ENCODE measurements at places on chromosomes 6 and 20. TPM values are rescaled to one million over a fixed set of nuclear protein-coding genes. Genes with fewer than 3 reads are reported as not detected.

SIRPD gene
- total RNA-seq: not detected

PEX7 gene
- 11.7 TPM for total RNA-seq

GRCh38 chr6:170374571-170375444 is 68.2 kb downstream of the FAM120B start:
- no peak for DNase-seq

TPBG gene
- 2.8 TPM for total RNA-seq

OXT gene
- 0.54 TPM for total RNA-seq

GRCh38 chr6:53979468-53980067 is 131.7 kb upstream of the MLIP start:
- DNase-seq: no peak

PLN gene
- 2,685 TPM for total RNA-seq

EFCAB8 gene
- total RNA-seq: 0.43 TPM

DNA sequence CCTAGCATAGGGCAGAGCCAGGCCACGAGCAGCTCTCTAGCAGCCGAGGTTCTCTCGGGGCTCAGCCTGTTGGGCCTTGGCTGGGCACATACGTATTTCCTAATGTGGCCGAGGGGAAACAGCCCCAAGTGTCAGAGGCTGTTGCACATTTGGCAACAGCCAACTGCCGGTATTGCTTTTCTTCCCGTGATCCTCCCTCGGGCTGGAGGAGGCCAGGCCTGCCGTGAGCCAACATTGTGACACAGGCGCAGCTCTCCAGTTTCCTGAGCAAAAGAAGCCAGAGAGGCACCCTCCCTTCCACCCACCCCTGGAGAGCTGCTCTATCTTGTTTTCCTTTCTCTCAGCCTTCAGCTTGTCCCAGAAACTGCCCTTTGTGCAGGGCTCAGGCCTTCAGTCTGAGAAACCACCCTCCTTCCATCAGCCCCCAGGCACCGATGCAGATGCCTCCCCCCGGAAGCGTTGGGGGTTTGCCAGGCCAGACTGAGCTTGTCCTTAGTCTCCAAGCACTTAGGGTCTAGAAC is 5.1 kb upstream of the BPI start:
- DNase-seq: peak; percentile 90

DNA sequence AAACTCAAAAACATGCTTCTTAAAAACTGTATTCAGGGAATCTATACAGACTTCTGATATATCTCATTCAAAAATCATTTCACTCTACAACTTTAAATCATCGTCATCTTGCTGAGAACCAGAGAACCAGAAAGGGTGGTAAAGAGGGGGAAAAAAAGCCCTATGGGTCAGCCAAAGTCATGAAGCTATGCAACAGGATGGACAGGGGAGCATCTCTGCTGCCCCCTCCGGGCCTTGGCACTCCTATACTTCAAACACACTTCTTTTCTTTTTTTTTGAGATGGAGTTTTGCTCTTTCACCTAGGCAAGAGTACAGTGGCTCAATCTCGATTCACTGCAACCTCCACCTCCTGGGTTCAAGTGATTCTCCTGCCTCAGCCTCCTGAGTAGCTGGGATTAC is 73.5 kb upstream of the NFATC2 start:
- no peak for DNase-seq

SLC44A4 gene
- not detected for total RNA-seq

TNFRSF6B gene
- 1.0 TPM for total RNA-seq

DNA sequence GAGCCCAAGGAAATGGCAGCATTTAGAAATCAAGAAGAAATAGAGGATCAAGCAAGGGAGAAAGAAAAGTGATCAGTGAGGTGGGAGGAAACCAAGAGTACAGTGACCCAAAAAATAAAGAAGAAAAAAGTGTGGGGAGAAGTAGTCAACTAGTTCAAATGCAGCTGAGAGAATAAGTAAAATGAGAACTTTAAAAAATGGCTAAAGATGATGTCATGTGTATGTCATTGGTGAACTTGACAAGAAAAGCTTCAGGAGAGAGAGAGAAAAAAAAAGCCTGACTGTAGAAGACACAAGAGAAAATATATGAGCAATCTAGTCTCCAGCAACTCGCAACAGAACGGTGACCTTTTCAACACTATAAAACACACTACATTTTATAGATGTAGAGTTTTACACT is 6.3 kb downstream of the GPR6 start:
- DNase-seq: no peak

DNA sequence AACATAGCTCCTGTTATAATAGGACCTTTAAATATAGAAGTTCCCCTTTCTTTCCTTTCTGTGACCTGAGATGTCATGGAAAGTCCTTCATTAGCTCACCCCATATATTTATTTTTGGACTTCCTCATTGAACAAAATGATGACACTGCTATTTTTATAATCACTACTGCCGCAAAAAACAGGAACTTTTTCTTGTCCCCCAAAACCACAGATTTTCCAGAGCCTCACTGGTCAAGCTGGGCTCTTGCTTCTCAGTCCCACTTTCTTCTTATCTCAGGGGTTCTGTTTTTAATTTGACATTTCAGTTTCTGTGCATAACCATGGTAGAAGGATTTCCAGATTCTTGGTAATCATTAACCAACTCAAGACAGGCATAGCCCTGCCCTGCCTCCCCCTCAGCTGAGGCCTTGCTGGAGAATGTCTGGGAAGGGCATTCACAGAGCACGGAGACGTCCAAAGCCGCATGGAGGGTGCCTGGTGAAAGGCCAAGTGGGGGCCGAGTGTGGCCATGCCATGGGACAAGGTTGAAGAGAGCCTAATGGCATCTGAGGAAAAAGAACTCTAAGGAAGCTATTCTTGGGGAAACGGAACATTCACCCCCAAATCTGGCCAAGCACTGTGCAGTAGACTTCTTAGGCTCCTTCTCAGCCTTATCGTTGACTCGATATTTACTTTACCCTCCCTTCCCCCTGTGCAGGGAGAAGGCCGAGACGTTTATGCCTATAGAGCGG is 73.7 kb downstream of the EDN1 start:
- no peak for DNase-seq

SRMS gene
- not detected for total RNA-seq

GRCh38 chr6:149888659-149889058 is 9.3 kb downstream of the RAET1E start:
- DNase-seq: no peak

DNA sequence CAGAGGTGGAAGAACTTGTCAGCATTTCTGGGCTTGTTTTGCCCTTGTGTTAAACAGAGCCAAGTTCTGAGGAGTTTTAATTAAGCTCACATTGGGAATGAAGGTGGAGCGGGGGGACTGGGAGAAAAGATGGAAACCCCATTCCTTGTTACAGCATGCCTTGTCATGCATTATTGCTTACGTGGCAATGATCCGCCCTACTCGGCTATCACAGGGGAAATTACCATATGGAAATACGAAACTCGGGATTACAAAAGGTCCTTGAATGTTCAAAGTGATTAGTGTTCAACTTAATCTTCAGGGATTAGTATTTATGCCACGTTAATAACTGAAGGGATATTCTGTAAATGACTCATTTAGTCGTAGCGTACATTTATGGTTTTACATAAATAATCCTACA is 86.4 kb downstream of the MAP3K7 start:
- no peak for DNase-seq

GRCh38 chr20:37439223-37439933 is 81.7 kb upstream of the NNAT start:
- no peak for DNase-seq

WFDC6 gene
- total RNA-seq: not detected

- no peak for DNase-seq
These were observed 87.2 kb downstream of the DST start for GRCh38 chr6:56555438-56555872.

DNA sequence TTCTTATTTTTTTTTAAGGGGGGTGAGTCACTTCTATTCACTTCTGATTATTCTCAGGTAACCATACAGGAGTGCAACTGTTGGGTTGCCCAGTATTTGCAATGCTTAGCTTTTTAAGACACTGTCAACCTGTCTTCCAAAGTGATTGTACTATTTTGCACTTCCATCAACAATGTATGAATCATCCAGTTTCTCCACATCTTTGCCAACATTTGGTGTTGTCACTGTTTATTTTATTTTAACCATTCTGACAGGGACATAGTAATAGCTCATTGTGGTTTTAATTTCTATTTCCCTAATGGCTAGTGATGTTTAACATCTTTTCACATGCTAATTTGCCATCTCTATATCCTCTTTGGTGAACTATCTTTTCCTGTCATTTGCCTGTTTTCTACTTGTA is 1.4 kb upstream of the SLC13A3 start:
- no peak for DNase-seq

DNA sequence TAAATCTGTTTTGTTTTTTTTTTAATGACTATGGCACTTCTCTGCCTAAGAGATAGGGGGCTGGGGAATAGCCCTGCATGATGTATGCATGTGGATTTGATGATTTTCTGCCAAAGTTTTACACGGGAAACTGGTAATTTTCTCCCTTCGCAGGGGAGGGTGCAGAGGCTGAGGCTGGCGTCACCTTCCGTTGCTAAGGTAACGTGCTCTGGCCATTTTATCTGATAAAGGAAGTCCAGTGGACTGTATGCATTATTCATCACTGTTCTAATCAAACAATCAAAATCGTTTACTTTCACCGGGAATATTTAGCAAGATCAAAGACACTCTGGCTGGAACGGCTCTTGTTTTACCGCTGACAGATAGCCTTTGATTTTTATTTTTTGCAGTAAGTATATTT is 789 bp downstream of the PHACTR1 start:
- DNase-seq: no peak

- no peak for DNase-seq
These were observed 84.7 kb downstream of the FOXA2 start for GRCh38 chr20:22499515-22500166.

PTPRT gene
- total RNA-seq: 0.19 TPM

- no peak for DNase-seq
These were observed 32.3 kb upstream of the XRN2 start for GRCh38 chr20:21270806-21271205.

DNA sequence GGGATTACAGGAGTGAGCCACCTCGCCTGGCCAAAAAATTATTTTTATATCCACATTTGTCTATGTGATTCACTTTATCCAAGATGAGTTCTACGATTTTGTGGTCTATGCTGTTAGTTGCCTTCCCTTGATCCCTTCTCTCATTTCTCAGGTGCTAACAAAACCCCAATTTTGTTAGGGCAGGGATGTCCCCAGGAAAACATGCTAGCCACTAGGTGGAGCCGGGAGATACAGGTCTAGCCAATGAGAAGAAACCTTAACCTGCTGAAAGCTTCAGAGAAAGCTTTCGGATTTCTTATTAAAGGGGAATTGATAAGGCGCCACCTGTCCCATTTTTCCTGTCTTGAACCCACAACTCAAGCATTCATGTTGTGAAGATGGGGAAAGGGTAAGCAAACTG is 167.4 kb upstream of the OLIG3 start:
- DNase-seq: no peak

DNA sequence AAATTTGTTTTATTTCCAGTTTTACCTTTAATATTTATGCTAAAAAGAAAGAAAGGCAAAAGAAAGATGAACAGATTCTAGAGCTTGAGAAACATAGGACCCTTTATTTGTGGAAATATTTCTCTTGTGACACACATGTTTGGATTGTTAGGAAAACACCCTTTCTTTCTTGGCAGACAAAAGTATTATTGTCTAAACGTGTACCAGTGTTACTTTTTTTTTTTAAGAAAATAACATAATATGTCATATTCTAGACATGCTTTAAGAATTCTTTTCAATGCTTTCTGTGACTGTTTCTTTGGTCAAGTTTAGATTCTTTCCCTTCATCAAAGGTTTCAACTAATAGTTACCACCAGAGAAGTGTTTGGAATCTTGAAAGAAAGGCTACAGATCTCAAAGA is 183.4 kb upstream of the CNR1 start:
- DNase-seq: no peak

WFDC10B gene
- total RNA-seq: not detected

DNA sequence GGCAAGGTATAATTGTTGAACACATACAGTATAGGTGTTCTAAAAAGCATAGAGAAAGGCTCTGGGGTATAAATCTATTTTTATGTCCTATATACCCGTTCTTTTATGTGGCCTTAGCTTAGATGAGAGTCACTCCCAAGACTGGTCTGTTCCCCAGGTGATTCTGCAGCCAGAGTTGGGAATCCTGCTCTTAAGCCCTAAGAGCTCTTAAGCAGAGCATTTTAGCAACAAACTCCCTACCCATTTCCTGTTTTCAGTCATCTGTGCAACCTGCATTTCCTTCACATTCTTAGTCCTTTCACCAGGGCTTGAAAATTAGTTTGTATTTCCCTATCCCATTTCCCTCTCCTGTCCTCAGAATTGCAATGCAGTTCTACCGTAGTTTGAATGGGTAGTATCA is 166.1 kb downstream of the HS3ST5 start:
- DNase-seq: no peak

TMEM200A gene
- not detected for total RNA-seq

DNA sequence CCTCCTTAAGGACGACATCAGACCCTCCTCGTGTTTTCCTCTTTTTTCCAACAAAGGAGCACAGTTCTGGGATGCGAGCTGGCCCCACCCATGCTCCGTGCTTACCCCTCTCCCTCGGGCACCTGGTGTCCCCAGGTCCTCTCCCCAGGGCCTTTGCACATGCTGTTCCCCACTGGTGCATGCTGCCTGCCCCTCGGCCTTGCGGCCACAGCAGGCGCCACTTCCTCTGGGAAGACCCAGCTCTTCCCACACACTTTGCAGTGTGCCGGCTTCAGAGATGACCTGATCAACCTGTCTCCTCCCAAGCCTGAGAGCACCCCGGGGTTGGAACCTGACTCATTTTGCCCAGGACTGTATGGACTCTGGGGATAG is 39.8 kb downstream of the GNAS-AS1 start:
- DNase-seq: no peak

ARMH2 gene
- total RNA-seq: not detected

DNA sequence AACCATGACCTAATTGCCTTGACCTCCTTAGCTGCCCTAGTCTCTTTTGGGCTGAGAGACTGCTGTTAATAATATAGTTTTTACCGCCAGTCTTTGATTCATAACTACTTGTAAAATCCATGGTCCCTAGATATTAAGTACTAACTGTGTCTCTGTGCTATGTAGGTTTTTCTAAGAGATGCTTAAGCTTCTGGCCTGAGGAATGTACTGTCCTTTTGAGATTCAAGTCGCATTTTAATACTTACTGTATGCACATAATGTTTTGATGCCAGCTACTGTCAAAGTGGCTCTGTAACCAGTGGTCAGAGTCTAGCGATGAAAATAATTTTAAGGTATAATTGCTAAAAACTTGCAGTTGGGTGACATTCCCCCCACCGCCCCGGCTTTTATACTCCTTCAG is 2.1 kb downstream of the AKAP12 start:
- no peak for DNase-seq

ENPP1 gene
- total RNA-seq: 1.7 TPM

- DNase-seq: no peak
These were observed 93.8 kb downstream of the OPN5 start for GRCh38 chr6:47875593-47875992.

RNF39 gene
- not detected for total RNA-seq

GRCh38 chr20:24935140-24935539 is 13.9 kb upstream of the CST7 start:
- no peak for DNase-seq

GRCh38 chr6:21587961-21588480 is 5.5 kb upstream of the SOX4 start:
- DNase-seq: peak; percentile 81

All from Right ventricle myocardium inferior (tissue), 1 donor.